ENCODE measurements at places on chromosomes 2 and 18.

DNA sequence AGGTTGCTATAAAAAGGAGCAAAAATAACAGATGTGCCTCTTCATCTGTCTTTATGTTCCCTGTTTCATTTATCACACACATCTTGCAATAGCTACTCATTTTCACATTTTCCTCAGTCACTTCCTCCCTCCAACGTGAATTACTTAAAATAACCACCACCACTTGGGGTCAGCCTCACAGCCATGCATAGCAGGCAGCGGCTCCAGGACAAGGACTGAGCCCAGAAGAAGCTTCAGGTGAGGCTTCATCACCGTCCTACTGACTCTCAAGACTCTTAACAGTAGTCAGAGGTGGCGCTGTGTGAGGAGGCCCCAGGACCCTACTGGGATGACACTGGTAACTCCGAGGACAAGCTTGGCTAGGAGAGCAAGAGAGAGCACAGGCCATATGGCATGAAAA lies 15.5 kb upstream of the ST8SIA5 start:
- no peak for DNase-seq

GRCh38 chr2:216113572-216113971 lies 4.4 kb downstream of the XRCC5 start:
- no peak for DNase-seq

DNA sequence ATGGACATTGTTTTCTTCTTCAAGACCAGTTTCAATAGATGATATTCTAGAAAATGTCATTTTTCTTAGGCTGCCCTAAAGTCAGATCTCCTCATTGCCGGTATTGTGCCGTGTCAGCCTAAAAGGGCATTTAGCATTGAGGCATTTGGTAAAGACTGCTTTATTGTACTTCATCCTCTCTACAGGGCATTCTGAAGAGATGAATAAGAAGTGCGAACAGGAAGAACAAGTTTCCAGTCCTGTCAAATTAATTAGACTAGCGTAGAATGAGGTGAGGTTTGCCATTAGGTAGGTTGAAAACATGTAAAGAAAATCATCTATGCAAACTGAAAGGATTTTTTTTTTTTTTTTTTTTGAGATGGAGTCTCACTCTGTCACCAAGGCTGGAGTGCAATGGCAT lies 60.6 kb downstream of the ETAA1 start:
- DNase-seq: no peak

DNA sequence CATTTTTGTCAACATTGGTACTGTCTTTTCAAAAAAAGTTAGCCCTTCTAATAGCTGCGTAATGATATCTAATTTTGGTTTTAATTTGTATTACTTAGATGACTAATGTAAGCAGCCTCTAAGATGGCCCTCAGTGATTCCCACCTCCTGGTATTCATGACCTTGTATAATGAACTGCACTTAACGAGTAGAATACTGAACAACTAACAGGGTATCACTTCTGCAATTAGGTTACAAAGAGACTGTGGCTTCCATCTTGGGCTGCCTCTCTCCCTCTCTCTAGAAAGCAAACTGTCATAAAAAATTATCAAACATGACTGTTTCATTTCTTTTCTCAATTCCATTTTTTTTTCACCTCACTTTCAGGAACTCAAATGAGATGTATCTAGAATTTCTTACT lies 120.9 kb downstream of the RNF152 start:
- DNase-seq: no peak

GRCh38 chr2:62216616-62217015 lies 20.7 kb downstream of the B3GNT2 start:
- DNase-seq: no peak

DNA sequence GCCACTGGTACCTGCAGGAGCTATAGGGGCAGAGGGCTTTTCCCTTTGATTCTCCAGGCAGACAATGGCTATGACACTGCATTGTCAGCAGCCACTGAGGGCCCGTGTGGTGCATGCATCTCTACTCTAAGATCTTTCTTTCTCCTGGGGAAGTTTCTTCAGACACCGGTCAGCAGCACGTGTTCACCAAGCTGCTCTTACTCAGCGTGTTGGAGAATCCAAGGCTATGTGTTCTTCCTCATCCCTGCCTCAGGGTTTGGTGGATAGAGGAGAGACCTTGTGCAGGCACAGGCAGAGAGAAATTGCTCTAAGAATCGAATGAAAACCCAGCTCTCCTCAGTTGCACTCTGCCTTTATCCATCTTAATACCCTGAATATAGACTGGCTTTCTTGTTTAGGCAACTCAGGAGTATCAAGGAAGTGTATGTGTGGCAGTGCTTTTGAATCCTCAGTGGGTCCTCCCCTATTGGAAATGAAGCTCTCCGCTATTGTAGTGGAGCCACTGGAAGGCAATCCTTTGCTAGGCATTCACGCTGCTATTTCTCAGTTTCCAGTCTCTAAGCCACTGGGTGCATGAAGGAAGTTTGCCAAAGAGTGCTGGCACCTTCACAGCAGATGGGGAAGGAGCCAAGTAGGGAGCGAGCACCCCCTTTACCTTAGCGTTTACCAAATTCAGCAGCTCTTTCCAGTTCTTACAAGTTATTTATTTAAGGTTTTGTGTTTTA lies 86.9 kb upstream of the EML6 start:
- DNase-seq: no peak

- no peak for DNase-seq
Observed at GRCh38 chr2:105388971-105389381, 9.9 kb downstream of the FHL2 start.

All from NCI-H1417 (cell line).